ENCODE measurements at places on chromosomes 6 and 20. TPM values are rescaled to one million over a fixed set of nuclear protein-coding genes. Genes with fewer than 3 reads are reported as not detected.

OTOR gene
- polyA plus RNA-seq: not detected

RTF2 gene
- polyA plus RNA-seq: 128 TPM

B3GALT4 gene
- polyA plus RNA-seq: 7.4 TPM

HIVEP1 gene
- polyA plus RNA-seq: 11.9 TPM

SRMS gene
- not detected for polyA plus RNA-seq

STX11 gene
- 2.6 TPM for polyA plus RNA-seq

ZNF322 gene
- polyA plus RNA-seq: 14.2 TPM

EPHA7 gene
- 1.0 TPM for polyA plus RNA-seq

ADGRB3 gene
- polyA plus RNA-seq: 0.28 TPM

MTHFD1L gene
- polyA plus RNA-seq: 23.2 TPM

DEFB125 gene
- not detected for polyA plus RNA-seq

TGM3 gene
- 0.04 TPM for polyA plus RNA-seq

RNF217 gene
- polyA plus RNA-seq: 5.8 TPM

TSBP1 gene
- not detected for polyA plus RNA-seq

MAPK13 gene
- 8.0 TPM for polyA plus RNA-seq

WFDC10B gene
- polyA plus RNA-seq: not detected

CD109 gene
- polyA plus RNA-seq: 1.2 TPM

PKIB gene
- 0.99 TPM for polyA plus RNA-seq

TMEM74B gene
- 0.72 TPM for polyA plus RNA-seq

RUNX2 gene
- polyA plus RNA-seq: 25.2 TPM

LRRN4 gene
- polyA plus RNA-seq: 0.33 TPM

HLA-DPB1 gene
- 39.5 TPM for polyA plus RNA-seq

ZNF391 gene
- 6.0 TPM for polyA plus RNA-seq

LRRC73 gene
- 0.13 TPM for polyA plus RNA-seq

OXT gene
- not detected for polyA plus RNA-seq

SEL1L2 gene
- polyA plus RNA-seq: 2.8 TPM

KCNG1 gene
- 0.63 TPM for polyA plus RNA-seq

CYP39A1 gene
- polyA plus RNA-seq: 9.0 TPM

FAM162B gene
- 11.6 TPM for polyA plus RNA-seq

CRISP2 gene
- polyA plus RNA-seq: 0.06 TPM

GABRR1 gene
- not detected for polyA plus RNA-seq

ULBP2 gene
- polyA plus RNA-seq: 3.6 TPM

ZNF451 gene
- polyA plus RNA-seq: 11.8 TPM

DSP gene
- 12.7 TPM for polyA plus RNA-seq

CYP21A2 gene
- 1.9 TPM for polyA plus RNA-seq

ZKSCAN8 gene
- 30.3 TPM for polyA plus RNA-seq

VWA7 gene
- 0.18 TPM for polyA plus RNA-seq

SLC44A4 gene
- 1.8 TPM for polyA plus RNA-seq

PROKR2 gene
- not detected for polyA plus RNA-seq

FGD2 gene
- polyA plus RNA-seq: 4.0 TPM

SLC13A3 gene
- polyA plus RNA-seq: 7.1 TPM

FILIP1 gene
- 1.7 TPM for polyA plus RNA-seq

MAS1L gene
- polyA plus RNA-seq: not detected

GJE1 gene
- not detected for polyA plus RNA-seq

EDN3 gene
- 0.57 TPM for polyA plus RNA-seq
